ENCODE measurements at places on chromosomes 13 and 19. TPM values are rescaled to one million over a fixed set of nuclear protein-coding genes. Genes with fewer than 3 reads are reported as not detected.

GRCh38 chr19:58038688-58039204 lies 4.9 kb downstream of the ZSCAN1 start:
- H3K4me3 ChIP-seq, result no peak overlapping the region
- no peaks in the 10 kb centered on the region for H3K4me1 ChIP-seq
- DNase-seq, result no peak
- H3K36me3 ChIP-seq, result peaks cover 5% of the 10 kb centered on the region
- H3K27ac ChIP-seq, result no peak overlapping the region
- H3K27me3 ChIP-seq, result no peaks in the 10 kb centered on the region

DNA sequence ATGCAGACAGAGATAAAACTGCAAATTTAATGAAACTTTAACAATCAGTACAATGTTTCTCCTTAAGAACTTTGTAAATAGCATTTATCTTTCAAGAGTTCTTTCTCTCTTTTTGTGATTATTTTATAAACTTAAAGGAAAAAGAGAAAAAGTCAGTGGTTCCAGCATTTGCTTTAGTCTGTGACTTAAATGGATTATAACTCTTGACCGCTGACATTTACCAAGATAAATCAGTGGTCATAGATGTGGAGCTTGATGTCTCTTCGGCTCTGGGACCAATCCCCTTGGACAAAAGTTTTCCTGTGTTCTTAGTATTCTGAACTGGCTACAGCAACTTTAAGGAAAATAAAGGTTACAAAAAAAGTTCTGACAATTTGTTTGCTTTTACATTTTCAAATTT lies 162.6 kb downstream of the TM9SF2 start:
- H3K27ac ChIP-seq, result no peak overlapping the region
- no peaks in the 10 kb centered on the region for H3K27me3 ChIP-seq
- DNase-seq, result no peak
- H3K4me1 ChIP-seq, result no peaks in the 10 kb centered on the region
- no peak overlapping the region for H3K4me3 ChIP-seq
- H3K36me3 ChIP-seq, result no peaks in the 10 kb centered on the region

GRCh38 chr13:34257966-34258365 lies 440.0 kb downstream of the RFC3 start:
- no peak overlapping the region for H3K4me3 ChIP-seq
- DNase-seq, result no peak
- peaks cover 7% of the 10 kb centered on the region for H3K4me1 ChIP-seq
- H3K27me3 ChIP-seq, result no peaks in the 10 kb centered on the region

GRCh38 chr13:32253911-32254399 lies 61.2 kb downstream of the ZAR1L start:
- no peak overlapping the region for H3K4me3 ChIP-seq
- DNase-seq, result peak; percentile 5
- H3K27ac ChIP-seq, result no peak overlapping the region
- H3K36me3 ChIP-seq, result no peaks in the 10 kb centered on the region
- no peaks in the 10 kb centered on the region for H3K27me3 ChIP-seq
- H3K4me1 ChIP-seq, result peaks cover 11% of the 10 kb centered on the region

GRCh38 chr19:50759886-50760285 lies 10.4 kb upstream of the GPR32 start:
- peaks cover 5% of the 10 kb centered on the region for H3K36me3 ChIP-seq
- no peaks in the 10 kb centered on the region for H3K4me1 ChIP-seq
- peaks cover 53% of the 10 kb centered on the region for H3K27me3 ChIP-seq
- H3K4me3 ChIP-seq, result no peak overlapping the region

- H3K4me1 ChIP-seq, result peaks cover 15% of the 10 kb centered on the region
- H3K27me3 ChIP-seq, result no peaks in the 10 kb centered on the region
- no peak for DNase-seq
- H3K4me3 ChIP-seq, result no peak overlapping the region
These were observed 338.6 kb downstream of the KCNRG start for GRCh38 chr13:50353651-50354415.

DNA sequence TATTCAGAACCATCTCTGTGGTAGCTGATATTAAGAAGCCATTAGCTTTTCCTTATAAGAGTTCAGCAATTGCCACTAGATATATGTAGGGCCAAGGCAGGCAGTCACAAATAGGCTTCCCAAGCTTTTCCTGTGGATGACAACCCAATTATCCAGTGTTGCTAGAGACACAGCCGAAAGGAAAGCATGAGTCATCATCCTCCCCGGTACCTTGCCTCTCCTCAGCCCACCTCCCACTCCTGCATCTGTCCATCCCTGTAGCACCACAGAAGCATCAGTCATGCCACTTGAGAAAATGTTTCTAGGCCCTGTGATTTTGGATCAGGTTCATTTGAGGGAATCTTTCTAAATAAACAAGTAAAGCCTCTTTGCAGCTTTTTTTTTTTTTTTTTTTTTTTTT lies 204.3 kb downstream of the DNAJC15 start:
- H3K27ac ChIP-seq, result no peak overlapping the region
- no peaks in the 10 kb centered on the region for H3K4me1 ChIP-seq
- no peak overlapping the region for H3K4me3 ChIP-seq
- H3K36me3 ChIP-seq, result no peaks in the 10 kb centered on the region

GRCh38 chr19:17967257-17968051 lies 547 bp downstream of the KCNN1 start:
- no peak overlapping the region for H3K27ac ChIP-seq
- DNase-seq, result no peak
- peaks cover 52% of the 10 kb centered on the region for H3K27me3 ChIP-seq
- peaks cover 10% of the 10 kb centered on the region for H3K4me1 ChIP-seq

DNA sequence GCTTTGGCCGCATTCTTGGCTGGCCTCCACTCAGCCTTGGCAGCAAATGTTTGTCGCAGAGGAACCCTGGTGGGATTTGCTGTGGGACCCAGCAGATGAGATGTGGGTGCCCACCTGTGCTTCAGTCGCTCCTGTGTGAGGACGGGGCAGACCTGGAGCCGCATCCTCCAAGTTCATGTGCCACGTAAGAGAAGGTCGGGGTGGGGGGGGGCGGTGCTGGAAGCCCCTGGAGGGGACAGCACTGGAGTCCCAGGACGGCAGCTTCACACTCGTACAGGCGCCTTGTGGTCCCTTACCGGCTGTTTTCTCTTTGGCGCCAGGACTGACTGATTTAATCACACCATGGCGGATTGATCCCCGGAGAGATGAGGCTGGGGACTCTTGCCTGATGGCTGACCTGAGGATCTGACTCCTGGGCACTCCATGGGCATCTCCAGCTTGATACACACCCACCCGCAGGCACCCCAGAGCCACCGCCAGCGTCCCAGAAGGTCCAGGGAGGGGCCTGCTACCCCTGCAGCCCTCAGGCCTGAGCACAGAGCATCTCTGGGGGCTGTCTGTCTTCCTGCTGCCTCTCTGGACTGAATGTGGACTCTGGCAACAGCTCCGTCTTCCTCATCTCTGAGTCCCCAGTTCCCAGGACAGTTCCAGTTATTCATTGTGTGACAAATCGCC lies 10.0 kb upstream of the GRTP1 start:
- H3K36me3 ChIP-seq, result no peaks in the 10 kb centered on the region
- no peak overlapping the region for H3K4me3 ChIP-seq
- peaks cover 15% of the 10 kb centered on the region for H3K27me3 ChIP-seq
- no peaks in the 10 kb centered on the region for H3K4me1 ChIP-seq
- H3K27ac ChIP-seq, result no peak overlapping the region
- DNase-seq, result no peak

- no peak for DNase-seq
- peaks cover 8% of the 10 kb centered on the region for H3K4me1 ChIP-seq
- H3K36me3 ChIP-seq, result peaks cover 17% of the 10 kb centered on the region
- H3K4me3 ChIP-seq, result no peak overlapping the region
These were observed 2.9 kb downstream of the RASIP1 start for GRCh38 chr19:48737360-48737998.

DNA sequence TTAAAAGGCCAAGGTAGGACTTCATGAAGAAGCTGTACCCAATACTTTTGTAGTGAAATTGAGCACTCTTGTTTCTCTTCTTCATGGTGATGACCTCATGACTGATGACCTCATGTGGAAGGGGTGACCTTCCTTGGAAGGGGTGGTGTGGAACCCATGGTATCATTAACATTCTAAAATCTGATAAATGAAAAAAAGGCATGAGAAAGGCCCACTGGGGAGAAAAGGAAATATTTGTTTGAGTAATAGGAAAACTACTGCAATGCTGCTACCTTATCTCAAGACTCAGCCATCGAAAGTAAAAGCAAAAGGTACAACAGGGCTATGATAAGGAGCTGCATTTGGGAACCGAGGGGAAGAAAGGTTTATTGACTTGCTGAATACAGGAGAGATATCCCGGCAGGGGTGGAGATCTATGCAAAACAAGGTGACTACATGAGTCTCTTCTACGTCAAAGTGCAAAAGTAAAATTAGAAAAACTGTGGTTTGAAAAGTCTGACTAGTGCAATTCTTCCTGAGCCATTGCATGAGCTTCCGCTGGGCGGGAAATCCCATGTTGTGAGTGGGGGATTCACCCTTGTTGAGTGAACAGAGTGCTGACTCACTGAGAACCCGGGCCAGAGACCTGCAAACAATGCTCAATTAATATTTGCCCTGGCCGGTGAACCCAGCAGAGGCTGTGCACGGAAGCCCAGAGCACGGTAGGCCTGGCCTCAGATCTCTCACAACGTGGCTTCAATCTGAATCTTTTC lies 138.9 kb upstream of the RFC3 start:
- peaks cover 44% of the 10 kb centered on the region for H3K4me1 ChIP-seq
- H3K27me3 ChIP-seq, result no peaks in the 10 kb centered on the region
- peak overlapping the region; percentile 63 for H3K4me3 ChIP-seq
- H3K27ac ChIP-seq, result peak overlapping the region; percentile 99
- peak; percentile 65 for DNase-seq

DNA sequence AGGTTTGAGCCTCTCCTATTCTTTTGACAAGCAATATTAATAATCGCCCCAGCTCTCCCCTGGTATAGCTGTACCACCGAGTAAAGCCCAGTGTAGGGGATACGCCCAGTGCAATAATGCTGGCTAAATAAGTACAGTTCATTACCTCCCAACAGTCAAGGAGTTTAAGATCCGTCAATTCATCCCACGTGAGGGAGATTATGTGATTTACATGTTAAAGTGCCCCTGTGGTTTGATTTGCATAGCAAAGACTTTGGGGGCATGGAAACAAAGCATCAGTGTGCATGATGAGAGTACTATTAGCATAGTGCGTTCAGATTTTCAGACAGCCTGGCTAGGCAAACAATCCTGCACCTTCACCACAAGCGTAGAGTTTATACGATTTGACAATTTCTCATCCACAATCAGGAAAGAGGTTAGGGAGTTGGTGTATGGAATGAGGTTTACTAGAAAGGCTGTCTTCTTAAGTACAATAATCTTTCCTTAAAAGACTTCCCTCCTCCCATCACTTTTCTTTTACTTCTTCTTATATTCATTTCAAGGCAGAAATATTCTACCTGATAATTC lies 754.0 kb downstream of the DIAPH3 start:
- no peaks in the 10 kb centered on the region for H3K36me3 ChIP-seq
- H3K27ac ChIP-seq, result no peak overlapping the region
- no peak overlapping the region for H3K4me3 ChIP-seq
- peaks cover 9% of the 10 kb centered on the region for H3K4me1 ChIP-seq
- no peaks in the 10 kb centered on the region for H3K27me3 ChIP-seq
- DNase-seq, result no peak

DNA sequence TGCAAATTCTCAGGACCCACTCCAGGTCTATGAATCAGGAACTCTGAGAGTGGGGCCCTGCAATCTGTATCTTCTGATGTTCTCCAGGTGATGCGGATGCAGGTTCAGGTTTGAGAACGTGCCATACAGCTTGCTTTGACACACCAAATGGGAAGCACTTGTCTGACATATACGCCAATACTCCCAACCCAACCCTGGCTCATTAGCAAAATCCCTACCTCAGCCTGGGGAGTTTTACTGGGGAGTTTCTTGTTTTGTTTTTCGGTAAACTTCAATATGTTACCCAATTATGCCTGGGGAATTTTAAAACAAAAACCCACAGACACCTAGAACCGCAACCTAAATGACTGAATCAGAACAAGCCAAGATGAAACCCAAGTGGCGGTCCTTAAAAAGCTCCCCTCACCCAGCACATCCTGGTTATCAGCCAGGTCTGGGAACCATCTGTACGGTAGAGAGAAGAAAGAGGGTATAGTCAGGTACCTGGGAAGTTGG lies 41.2 kb downstream of the ABCC4 start:
- H3K4me1 ChIP-seq, result peaks cover 32% of the 10 kb centered on the region
- peaks cover 11% of the 10 kb centered on the region for H3K36me3 ChIP-seq
- H3K27ac ChIP-seq, result peak overlapping the region; percentile 50
- no peak for DNase-seq

GRCh38 chr19:8206147-8207087 lies 2.8 kb upstream of the CERS4 start:
- H3K4me1 ChIP-seq, result peaks cover 21% of the 10 kb centered on the region
- H3K4me3 ChIP-seq, result no peak overlapping the region
- H3K27me3 ChIP-seq, result peaks cover 21% of the 10 kb centered on the region

Gene CLC
- total RNA-seq, result not detected

Gene CPT1C
- 1.4 TPM for total RNA-seq

Gene TUBA3C
- total RNA-seq, result not detected

Gene MBD3L2
- total RNA-seq, result not detected

Gene ZSWIM4
- total RNA-seq, result 11.5 TPM

Gene MAMSTR
- 1.7 TPM for total RNA-seq

Data from Calu3 (cell line).